ENCODE measurements at places on chromosomes 16 and 17.
A peak's percentile ranks its signal among the peaks of the same experiment; 100 is the strongest.

DNA sequence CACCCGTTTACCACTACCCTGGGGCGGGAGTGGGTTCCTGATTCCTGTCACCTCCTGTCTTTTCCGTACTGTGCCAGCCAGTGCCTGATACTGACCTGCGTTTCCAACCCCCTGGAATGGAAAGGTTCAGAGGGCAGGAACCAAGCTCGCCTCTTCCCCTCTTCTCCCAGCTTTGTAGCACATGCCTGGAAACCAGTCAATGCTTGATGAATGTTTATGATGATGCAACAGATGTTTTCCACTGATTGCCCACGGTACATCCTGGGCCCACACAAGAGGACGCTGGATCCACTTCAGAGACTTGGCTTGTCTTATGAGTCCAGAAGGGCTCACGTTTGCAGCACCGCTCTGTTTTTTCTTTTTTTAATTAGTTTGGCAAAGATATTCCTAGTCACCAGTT lies 262.0 kb downstream of the CPPED1 start:
- DNase-seq = no peak

DNA sequence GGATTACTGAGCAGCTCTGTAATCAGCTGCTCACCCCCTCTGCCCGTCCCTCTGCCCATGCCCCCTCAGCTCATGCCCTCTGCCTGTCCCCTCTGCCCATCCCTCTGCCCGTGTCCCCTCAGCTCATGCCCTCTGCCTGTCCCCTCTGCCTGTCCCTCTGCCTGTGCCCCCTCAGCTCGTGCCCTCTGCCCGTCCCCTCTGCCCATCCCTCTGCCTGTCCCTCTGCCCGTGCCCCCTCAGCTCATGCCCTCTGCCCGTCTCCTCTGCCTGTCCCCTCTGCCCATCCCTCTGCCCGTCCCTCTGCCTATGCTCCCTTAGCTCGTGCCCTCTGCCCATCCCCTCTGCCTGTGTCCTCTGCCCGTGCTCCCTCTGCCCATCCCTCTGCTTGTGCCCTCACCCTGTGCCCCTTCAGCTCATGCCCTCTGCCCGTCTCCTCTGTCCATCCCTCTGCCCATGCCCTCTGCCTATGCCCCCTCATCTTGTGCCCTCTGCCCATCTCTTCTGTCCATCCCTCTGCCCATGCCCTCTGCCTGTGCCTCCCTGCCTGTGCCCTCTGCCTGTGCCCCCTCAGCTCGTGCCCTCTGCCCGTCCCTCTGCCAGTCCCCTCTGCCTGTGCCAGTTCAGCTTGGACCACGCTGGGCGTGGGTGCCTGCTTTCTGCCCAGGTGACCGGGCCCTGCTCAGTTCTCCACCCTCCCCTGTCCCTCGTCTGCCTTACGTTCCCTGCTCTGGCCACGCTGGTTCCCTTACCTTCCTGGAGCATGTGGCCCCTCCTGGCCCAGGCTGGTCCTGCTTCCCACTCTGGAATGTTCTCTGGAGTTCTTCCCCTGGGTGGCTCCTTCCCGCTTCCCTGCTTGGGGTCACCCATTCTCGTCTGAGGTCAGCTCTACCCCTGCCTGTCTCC lies 97.6 kb downstream of the NPIPB11 start:
- no peak for DNase-seq

- no peak for DNase-seq
Observed at GRCh38 chr17:70098030-70098429, 23.0 kb downstream of the KCNJ16 start.

DNA sequence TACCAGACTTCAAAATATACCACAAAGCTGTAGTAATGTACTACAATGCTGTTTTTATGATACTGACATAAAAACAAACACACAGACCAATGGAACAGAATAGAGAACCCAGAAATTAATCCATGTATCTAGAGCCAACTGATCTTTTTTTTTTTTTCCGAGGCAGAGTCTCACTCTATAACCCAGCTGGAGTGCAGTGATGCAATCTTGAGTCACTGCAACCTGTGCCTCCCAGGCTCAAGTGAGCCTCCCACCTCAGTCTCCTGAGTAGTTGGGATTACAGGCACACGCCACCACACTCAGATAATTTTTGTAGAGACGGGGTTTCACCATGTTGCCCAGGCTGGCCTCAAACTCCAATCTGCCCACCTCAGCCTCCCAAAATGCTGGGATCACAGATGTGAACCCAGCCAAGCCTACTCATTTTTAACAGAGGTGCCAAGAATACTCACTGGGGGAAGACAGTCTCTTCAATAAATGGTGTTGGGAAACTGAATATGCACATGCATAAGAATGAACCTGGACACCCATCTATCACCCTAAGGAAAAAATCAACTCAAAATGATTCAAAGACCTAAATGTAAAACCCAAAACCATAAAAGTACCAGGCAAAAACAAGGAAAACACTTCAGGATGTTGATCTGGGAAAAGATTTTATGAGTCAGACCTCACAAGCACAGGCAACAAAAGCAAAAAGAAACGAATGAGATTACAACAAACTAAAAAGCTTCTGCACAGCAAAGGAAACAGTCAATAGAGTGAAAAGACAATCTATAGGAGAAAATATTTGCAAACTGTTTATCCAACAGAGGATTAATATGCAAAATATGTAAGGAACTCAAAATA lies 63.1 kb downstream of the STX8 start:
- no peak for DNase-seq

- peak; percentile 53 for DNase-seq
Observed at GRCh38 chr17:38341035-38341721, 2.6 kb downstream of the GPR179 start.

DNA sequence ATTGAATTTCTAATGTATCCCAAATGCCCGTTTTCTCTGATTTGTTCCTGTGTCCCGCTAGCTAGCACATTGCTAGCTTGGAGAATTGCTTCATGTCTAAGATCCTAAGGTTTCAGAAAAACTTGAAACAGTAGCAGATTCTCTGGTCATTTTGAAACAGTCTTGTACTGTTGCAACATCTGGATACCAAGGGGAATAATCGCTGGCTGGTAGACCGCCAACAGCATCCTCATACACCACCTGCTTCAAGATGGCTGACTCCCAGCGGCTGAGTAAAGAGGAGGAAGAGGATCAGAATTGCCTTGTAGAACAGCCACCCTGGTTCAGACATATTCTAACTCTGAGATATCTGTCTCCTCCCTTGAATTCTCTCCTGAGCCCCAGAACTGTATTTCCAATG lies 226.7 kb upstream of the ELAC2 start:
- DNase-seq = no peak

DNA sequence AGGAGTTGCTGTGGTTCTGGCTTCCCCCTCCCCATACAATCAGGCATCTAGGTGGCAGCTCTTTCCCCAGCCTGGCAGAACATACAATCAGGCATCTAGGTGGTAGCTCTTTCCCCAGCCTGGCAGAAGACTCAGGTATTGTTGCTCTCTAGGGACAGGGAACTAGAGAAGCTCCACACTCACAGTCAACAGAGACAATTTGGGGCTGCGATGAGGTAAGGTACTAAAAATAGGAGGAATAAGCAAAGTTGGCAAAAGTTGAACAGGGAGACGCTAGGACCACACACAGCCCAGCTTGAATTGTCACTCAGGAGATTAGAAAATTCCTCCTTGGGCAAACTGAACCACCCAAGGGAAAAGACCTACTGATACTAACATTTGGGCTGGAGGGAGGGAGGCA lies 315.5 kb upstream of the CDH5 start:
- no peak for DNase-seq

GRCh38 chr17:16243385-16243784 lies 26.4 kb downstream of the PIGL start:
- no peak for DNase-seq

DNA sequence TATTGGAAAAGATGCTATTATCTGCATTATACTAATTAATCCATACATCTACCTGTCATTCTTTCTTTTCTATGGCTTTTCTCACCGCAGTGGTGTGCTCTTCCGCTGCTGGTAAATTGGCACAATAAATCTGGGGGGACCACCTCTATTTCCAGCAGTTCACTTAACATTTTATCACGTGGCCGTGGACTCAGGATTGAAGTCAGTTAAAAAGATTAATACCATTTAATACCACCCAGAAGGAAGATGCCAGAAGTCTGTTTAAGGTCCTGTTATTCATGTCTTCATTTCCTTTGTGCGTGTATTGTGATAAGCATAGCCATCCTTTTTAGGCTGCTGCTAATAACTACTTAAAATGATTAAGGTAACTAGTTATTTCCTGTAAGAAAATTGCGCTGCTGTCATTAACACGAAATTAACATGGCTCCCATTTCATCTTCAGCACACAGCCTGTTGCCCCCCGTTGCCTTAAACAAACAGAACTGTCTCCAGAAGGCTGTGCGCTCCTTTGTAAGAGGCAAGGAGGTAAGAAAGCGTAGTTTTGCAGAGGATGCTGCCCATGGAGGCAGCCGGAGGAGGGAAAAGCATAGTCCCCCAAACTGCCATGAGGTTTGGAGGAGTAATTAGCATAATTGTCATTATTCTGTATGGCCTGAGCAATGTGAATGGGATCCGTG lies 414.4 kb downstream of the UTP18 start:
- DNase-seq = no peak

- DNase-seq = peak; percentile 67
Observed at GRCh38 chr16:24041834-24042631, 206.2 kb downstream of the PRKCB start.

DNA sequence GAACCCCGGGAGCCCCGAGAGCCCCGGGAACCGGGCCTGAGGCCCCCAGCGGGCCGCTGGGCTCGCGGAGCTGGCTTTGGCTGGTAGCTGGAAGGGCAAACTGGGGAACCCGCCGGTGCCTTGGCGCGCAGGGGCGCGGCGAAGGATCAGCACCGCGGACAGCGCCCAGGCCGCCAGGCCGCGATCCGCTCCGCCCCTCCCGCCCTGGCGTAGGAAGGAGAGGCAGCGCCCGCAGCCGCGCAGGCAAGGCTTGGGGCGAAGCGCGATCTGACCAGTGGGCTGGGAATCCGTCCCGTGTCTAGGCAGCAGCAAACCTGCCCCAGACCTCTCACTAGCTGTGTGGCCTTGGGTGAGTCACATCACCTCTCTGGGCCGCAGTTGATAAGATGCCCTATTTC lies 331 bp upstream of the CCDC92B start:
- peak; percentile 78 for DNase-seq

DNA sequence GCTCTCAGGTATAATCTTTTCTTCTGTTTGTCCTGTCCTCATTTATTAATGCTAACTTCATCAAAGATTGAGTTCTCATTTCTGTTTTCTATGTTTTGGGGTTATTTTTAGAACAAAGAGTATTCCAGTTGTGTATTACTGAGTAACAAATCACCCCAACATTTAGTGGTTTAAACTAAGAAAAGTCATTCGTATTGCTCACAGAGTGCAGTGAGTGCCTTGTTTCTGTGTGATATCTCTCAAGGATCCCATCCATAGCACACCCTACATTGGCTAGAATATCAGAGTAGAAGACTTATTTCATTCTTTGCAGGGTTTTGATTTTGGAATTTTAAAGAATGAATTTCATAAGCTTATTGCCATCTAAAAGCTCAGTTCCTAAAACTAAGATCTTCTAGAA lies 72.1 kb downstream of the VMP1 start:
- no peak for DNase-seq

GRCh38 chr16:57951204-57951960 lies 19.5 kb downstream of the CNGB1 start:
- DNase-seq = no peak

GRCh38 chr17:46929413-46929812 lies 6.5 kb downstream of the GOSR2 start:
- no peak for DNase-seq
